T-cell (primary cell): ENCODE measurements at places on chromosomes 7 and 10. TPM values are rescaled to one million over a fixed set of nuclear protein-coding genes. Genes with fewer than 3 reads are reported as not detected.

The GTPBP4 gene
- total RNA-seq = 59.1 TPM

DNA sequence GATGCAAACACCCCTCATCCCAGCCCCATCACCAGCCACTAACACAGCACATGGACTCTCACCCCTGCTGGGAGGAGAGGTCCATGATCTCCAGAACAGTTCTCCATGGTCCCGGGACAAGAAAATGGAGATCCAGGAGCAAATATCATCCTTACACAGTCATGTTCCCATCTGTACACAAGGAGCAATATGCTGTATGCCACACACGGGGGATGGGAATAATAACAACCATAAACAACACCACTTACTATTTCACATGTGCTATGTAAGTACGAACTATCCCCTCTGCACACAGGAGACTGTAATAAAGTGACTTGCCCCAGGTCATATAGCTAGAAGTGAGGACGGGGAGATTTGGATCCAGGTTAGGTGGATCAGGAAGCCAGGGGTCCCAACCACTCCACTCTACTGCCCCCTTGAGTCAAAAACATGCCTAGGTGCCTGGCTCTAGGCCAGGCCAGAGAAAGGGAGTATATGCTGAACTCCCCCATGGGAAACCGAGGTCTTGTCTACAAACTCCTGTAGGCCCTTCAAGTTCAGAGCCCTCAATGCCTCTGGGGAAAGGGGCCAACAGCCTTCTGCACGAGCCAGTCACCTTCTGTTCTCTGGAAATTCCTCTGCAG, 34.1 kb downstream of the LRRC20 start:
- H3K4me3 ChIP-seq = no peak overlapping the region
- no peaks in the 10 kb centered on the region for H3K36me3 ChIP-seq
- no peak for DNase-seq
- no peaks in the 10 kb centered on the region for H3K4me1 ChIP-seq
- H3K27ac ChIP-seq = no peak overlapping the region

GRCh38 chr7:51356849-51357516, 40.4 kb upstream of the COBL start:
- H3K4me3 ChIP-seq = no peak overlapping the region
- H3K36me3 ChIP-seq = no peaks in the 10 kb centered on the region
- no peaks in the 10 kb centered on the region for H3K27me3 ChIP-seq

- H3K27ac ChIP-seq = no peak overlapping the region
- no peak overlapping the region for H3K4me3 ChIP-seq
- H3K4me1 ChIP-seq = no peaks in the 10 kb centered on the region
- H3K27me3 ChIP-seq = no peaks in the 10 kb centered on the region
- H3K36me3 ChIP-seq = no peaks in the 10 kb centered on the region
These were observed 256.2 kb downstream of the SDHAF3 start for GRCh38 chr7:97373736-97374135.

- no peaks in the 10 kb centered on the region for H3K27me3 ChIP-seq
- no peak overlapping the region for H3K27ac ChIP-seq
- no peaks in the 10 kb centered on the region for H3K4me1 ChIP-seq
- no peak overlapping the region for H3K4me3 ChIP-seq
These were observed 44.5 kb downstream of the FGFBP3 start for GRCh38 chr10:91864744-91865143.
